ENCODE measurements at places on chromosomes 3 and 15.
A peak's percentile ranks its signal among the peaks of the same experiment; 100 is the strongest.

DNA sequence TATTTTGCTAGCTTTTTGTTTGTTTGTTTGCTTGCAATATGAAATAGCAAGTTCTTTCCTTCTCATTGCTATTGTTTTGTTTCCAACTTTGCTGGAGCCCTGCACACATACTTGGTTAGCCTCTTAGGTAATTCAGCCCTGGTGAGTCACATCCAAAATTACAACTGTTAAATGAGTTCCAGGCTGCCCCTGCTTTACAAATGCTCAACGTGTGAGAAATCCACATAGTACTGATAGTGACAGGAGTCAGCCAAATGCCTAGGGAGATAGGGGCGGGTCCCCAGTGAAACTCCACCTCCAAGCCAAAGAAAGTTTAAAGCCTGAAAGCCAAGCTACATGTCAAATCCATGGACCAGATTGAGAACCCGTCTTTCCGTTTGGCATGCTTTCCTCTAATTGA lies 81.3 kb upstream of the RNF7 start:
- H3K27me3 ChIP-seq, result peaks cover 16% of the 10 kb centered on the region
- H3K4me3 ChIP-seq, result no peak overlapping the region
- H3K4me1 ChIP-seq, result peaks cover 6% of the 10 kb centered on the region
- no peak for DNase-seq

DNA sequence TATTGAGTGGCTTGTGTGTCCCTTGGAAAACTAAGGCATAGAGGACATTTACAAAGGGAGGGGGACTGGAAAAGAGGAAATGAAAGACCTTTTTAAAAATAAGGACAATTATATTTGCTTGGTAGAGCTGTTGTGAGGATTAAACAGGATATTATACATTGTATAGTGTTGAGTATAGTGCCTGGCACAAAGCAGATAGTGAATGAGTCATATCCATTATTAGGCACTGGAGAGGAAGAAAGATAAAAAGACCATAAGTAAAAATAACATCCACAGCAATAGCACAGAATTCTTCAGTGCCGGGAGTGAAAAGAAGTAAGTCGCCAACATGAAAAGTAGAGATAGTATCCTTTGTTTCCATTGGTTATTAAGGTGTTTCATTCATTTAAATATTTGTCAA lies 623.3 kb downstream of the PDCD6IP start:
- no peaks in the 10 kb centered on the region for H3K27me3 ChIP-seq
- H3K4me3 ChIP-seq, result no peak overlapping the region
- DNase-seq, result no peak
- no peaks in the 10 kb centered on the region for H3K36me3 ChIP-seq

- DNase-seq, result no peak
- no peaks in the 10 kb centered on the region for H3K36me3 ChIP-seq
- H3K27me3 ChIP-seq, result no peaks in the 10 kb centered on the region
- no peak overlapping the region for H3K27ac ChIP-seq
Observed at GRCh38 chr3:104584682-104585081, 782.0 kb upstream of the ALCAM start.

GRCh38 chr3:129278966-129279906 lies 566 bp downstream of the HMCES start:
- DNase-seq, result peak; percentile 27
- H3K27ac ChIP-seq, result peak overlapping the region; percentile 89
- no peaks in the 10 kb centered on the region for H3K27me3 ChIP-seq
- H3K36me3 ChIP-seq, result peaks cover 27% of the 10 kb centered on the region

Measured in natural killer cell (primary cell).